ENCODE measurements at places on chromosomes 13 and 19.

- no peak for DNase-seq
Observed at GRCh38 chr13:32086791-32087441, 55.3 kb downstream of the FRY start.

- DNase-seq = peak; percentile 3
Observed at GRCh38 chr19:47848823-47849473, 10.1 kb upstream of the TPRX2 start.

DNA sequence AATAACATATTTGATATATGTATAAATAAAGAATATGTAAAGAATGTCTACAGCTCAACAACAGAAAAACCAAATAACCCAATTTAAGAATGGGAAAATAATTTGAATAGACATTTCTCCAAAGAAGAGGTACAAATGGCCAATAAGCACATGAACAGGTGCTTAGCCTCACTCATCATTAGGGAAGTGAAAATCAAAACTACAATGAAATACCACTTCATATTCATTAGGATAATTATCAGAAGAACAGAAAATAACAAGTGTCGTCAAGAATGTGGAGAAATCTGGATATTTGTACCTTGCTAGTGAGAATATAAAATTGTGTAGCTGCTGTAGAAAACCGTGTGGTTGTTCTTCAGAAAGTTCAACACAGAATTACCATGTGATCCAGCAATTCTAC is 8.4 kb upstream of the SUPT20H start:
- DNase-seq = no peak

DNA sequence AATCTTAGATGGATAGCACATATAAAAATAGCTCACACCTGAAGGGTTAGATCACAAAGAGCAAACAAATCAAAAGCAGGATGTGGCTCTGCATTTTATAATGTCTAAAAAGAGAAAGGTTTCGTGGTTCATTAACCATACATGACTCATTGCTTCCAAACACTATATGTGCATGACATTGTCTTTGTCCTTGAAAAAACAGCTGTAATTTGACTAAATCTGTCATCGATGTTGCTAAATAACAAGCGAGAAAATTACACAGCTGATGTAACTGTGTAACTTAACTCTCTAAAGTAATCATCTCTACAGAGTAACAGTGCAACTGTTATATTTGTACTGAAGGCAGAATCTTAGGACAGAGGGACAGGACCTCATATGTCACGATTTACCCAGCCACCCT is 383.1 kb upstream of the GPC6 start:
- no peak for DNase-seq

GRCh38 chr13:50919277-50919676 is 9.7 kb downstream of the RNASEH2B start:
- no peak for DNase-seq

DNA sequence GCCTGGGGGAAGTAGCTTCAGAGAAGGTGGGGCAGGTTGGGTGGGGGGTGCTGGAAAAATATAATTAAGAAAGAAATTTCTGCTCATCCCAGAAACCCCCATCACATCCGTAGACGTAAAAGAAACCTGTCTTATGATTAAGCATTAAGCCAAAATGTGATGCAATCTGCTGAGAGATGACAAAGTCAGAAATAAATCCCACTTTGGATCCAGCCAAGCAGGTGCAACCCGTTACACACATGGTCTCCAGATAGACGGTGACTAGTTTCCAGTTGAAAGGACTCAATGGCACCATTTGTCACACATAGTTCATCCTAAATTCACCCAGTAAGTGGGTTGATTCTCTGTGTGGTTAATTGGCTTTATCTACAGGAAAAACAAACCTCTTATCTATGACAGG is 34.1 kb downstream of the PSG5 start:
- no peak for DNase-seq

GRCh38 chr19:12035220-12036172 is at the start of gene ZNF433:
Gene ZNF433 (minus strand): TSS chr19:12035679. CDS start chr19:12035539, 140 bp downstream.
- peak; percentile 68 for DNase-seq

GRCh38 chr13:66102864-66103263 is 1127.3 kb downstream of the PCDH9 start:
- DNase-seq = no peak

DNA sequence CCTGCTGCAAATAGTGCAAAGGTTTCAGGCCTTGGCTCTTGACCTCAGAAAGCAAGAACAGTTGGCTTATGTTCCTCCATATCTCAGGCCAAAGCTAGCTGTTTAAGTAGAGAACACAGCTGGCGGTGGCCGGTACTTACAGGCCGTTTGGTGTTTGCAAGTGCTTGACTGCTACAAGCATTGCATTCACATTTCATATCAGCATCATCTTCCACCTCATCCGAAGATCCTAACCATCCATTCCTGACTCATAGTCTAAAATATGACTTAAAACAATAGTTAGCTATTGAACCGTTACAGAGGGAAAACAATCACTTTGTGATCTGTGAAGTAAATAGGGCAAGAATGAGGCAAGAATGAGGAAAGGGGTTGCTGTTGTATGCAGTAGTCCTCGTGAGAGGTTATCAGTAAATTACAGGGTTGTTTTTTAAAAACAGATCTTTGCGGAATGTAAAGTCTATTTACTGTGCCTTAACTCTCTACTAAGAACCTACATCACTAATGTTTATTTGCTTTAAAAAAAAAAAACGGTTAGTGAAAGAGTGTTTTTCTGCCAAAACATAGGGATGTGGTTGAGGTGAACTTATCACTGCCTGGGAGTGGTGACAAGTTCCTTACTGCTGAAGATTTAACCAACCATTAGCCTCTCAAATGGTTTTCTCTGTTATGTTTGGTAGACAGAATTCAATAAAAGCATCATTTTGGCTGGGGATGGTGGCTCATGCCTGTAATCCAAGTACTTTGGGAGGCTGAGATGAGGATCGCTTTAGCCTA is 21.6 kb upstream of the WDR88 start:
- DNase-seq = no peak

GRCh38 chr19:12205296-12205695 is 42.4 kb downstream of the ZNF136 start:
- DNase-seq = no peak

- no peak for DNase-seq
Observed at GRCh38 chr13:114067886-114068651, 64.4 kb downstream of the RASA3 start.

DNA sequence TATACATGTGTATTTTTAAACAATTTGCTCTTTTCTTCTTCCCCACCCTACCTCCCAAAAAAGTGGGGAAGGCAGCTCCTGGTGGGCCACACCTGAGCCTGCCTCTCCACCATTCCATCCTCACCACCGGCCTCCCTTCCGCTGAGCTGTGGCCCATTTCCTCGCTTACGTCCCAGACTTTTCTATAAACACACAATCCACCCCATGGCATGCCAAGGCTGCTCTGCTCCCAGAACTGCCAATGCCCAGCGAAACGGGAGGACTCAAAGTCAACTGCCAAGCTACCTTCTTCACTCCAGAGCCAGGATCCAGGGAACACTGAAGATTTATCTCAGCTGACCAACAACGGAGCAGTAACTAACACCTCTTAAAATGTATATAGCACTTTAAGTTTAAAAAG is 2.8 kb downstream of the N4BP2L1 start:
- no peak for DNase-seq

GRCh38 chr13:90806016-90806615 is 541.4 kb upstream of the MIR17HG start:
- DNase-seq = no peak

- DNase-seq = no peak
Observed at GRCh38 chr13:27419328-27419727, 5.1 kb upstream of the GTF3A start.

- no peak for DNase-seq
Observed at GRCh38 chr19:3302755-3303154, 63.6 kb upstream of the NFIC start.

DNA sequence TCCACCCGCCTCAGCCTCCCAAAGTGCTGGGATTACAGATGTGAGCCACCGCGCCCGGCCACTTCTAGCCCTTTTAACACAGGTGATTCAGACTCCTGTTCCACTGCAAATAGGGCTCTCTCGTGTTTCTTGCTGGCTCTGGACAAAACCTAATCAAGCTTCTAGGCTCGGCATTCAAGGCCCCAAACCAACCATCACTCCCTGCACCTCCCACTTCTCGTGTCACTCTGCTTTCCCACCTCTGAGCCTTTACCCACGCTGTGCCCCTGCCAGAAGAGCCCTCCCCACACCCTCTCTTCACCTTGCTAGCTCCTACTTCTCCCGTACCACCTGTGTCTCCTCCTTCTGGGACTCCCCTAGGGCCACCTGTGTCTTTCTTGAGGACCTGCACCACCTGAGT is 19.8 kb downstream of the KANK2 start:
- DNase-seq = no peak

DNA sequence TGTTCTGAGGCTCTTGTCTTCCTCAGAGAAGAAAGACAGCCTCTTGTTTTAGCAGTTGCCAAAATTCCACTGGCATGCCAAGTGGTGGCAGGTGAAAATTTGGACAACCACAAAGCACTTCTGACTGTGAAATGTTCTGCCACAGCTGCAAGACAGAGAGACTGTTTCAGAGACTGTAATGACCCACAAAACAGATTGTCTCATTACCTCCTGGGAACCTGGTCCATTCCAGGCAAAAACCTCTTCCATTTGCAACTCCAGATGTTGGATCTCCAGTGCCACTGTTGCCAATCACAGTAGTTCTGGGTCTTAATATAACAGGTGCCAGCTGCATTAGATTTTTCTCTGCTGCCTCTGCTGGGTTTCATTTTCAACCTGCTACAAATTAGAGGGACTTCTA is 911.5 kb downstream of the UQCRFS1 start:
- no peak for DNase-seq

GRCh38 chr19:21028969-21029268 is 8.5 kb downstream of the ZNF430 start:
- DNase-seq = no peak

DNA sequence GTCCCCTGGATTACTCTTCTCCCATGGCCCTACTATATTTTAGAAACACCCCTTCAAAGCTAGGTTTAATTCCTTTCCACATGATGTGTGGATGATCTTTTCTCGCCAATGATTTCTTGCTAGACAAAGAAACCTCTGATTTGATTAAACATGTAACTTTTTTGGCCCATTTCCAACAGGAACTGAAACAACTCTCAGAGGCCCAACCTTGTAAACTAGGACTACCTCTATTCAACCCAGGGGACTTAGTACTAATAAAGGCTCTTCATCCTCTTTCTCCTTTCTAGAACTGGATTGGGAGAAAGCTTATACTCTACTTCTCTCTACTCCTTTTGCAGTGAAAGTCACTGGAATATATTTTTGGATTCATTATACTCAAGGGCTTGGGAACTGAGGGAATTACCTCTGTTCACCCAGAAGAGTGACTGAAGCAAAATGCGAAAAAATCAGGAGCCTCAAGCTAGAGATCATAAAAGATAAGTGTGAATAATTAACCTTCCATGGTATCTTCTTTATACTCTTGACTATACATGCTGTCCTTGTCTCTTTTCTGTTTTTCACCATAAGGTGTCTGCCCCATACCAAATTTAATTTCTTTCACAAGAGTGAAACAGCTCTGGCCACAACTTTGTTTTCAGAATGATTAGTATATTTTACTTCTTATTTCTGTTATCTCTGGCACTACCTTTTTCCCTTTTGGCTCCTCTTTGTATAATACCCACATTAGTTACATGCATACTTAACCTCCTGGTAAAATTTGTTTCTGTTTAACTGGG is 977.6 kb downstream of the SLITRK5 start:
- DNase-seq = no peak

- no peak for DNase-seq
Observed at GRCh38 chr19:39183104-39183503, 13.7 kb upstream of the NCCRP1 start.

DNA sequence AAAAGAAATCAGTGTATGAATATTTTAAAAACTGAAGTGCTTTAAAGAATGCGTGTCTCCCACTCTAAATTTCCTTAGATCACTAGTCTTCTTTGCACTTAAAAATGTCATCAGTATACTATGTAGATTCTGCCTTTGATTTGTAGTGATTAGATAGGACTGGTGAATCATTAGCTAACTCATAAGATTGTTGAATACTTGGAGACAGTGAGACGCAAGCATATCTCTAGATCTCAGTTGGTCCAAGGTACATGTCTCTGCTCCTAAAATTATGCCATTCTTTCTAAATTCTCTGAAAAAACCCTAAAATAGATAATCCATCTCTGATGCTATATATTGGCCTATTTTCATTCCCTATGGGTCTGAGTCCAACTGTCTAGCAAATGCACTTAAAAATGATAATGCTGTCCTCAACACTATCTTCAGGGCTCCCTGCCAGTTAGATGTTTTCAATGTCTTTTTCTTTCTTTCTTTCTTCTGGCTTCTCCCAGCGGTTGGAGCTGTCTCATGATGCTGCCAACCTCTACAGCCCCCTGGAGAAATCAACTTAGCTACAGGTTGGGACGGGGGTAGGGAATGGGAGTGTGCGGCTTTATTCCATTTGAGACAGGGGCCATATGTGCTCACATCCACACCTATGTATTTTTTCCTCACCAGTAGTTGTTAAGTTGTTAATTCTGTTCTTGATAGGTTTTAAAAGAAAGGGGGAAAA is 301.0 kb downstream of the NDFIP2 start:
- no peak for DNase-seq

DNA sequence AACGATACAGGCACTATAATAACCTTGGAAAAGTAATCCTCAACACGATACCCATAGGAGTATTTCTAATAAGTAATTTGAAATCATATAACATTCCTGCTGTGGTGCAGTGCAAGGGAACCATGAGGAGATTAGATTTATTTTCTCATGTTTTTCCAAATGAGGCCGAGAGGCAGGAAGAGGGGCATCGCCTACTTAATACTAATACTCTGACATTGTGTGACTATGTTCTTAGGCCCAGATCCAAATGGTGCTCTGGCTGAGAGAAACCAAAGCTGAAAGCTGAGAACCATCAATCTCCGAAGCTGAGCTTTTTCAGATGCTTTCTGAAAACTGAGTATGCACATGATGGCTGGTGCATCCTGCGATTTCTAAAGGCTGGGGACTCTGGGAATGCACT is 248.0 kb upstream of the MAB21L1 start:
- no peak for DNase-seq

- no peak for DNase-seq
Observed at GRCh38 chr19:7866399-7867091, 7.6 kb downstream of the PRR36 start.

DNA sequence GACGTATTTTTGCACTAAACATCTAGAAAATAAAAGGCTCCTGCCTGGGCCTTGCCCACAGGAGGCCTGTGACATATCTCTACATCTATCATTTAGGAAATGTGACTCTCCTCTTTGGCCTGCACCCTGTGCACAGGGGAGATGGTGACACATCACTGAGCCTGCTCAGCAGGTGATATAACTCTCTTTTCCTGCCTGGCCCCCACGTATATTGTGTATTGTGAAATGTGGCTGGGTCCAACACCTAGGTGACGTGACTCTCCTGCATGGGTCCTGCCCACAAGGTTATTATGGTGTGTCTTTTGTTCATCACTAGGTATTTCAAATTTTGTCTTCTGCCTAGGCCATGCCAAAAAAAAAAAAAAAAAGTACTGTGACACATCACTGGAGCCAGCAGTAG is 61.4 kb upstream of the ZNF724 start:
- no peak for DNase-seq

DNA sequence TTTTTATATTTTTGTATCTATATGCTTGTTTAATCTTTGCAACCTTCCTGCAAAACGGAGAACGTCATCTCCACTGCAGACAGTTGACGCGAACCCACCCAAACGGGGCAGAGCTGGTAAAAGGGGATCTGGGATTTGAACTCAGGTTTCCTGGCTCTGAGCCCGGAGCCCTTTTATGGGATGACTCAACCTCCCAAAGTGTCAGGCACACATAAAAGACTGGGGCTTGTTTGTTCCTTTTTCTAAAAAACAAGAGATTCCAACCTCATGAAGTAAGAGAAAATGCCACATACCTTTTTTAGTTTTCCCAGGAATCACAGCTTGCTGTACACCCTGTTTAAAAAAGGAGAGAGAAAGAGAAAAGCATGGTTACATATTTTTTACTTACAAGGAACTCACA is 78.9 kb downstream of the GADD45B start:
- DNase-seq = no peak

Measured in activated CD4-positive, CD25-positive, alpha-beta regulatory T cell (primary cell).